HCT116 (cell line): ENCODE measurements at places on chromosomes 1 and 21. TPM values are rescaled to one million over a fixed set of nuclear protein-coding genes. Genes with fewer than 3 reads are reported as not detected.

UBL4B gene
- total RNA-seq = 0.57 TPM

RUNX3 gene
- 22.6 TPM for total RNA-seq

ATP6V1G3 gene
- total RNA-seq = not detected

CCDC30 gene
- 2.0 TPM for total RNA-seq

LCE1C gene
- total RNA-seq = not detected

EFHD2 gene
- total RNA-seq = 69.7 TPM

KCNJ9 gene
- 0.05 TPM for total RNA-seq

SPATA45 gene
- not detected for total RNA-seq

CELA3B gene
- total RNA-seq = 5.3 TPM

AIRE gene
- total RNA-seq = not detected

CRYAA gene
- total RNA-seq = not detected

SYT2 gene
- total RNA-seq = not detected

CD48 gene
- total RNA-seq = 0.20 TPM

MTARC2 gene
- 16.6 TPM for total RNA-seq

SLC35A3 gene
- 21.6 TPM for total RNA-seq

FMOD gene
- not detected for total RNA-seq

FAM3B gene
- not detected for total RNA-seq

OR1C1 gene
- not detected for total RNA-seq
